Coronary artery (tissue), 2 donors: ENCODE measurements at places on chromosomes 3 and 15.

DNA sequence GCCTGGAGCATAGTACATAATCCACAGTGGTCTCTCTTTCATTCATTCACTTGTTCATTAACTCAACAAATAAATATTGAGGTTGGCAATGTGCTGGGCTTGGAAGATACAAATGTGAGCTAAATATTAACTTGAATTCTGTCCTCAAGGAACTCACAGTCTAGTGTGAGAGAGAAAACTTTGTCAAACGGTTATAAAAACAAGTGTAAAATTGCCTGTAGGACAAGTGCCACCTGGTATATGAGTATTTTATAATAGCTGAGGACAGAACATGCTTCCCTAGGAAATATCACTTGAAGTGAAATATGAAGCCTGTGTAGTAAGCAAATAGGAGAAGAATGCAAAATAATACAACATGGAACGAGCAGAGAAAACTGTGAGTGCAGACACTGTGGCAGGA is 173.1 kb upstream of the CMC1 start:
- DNase-seq = no peak

GRCh38 chr3:38521391-38521987 is 25.3 kb downstream of the EXOG start:
- DNase-seq = no peak

DNA sequence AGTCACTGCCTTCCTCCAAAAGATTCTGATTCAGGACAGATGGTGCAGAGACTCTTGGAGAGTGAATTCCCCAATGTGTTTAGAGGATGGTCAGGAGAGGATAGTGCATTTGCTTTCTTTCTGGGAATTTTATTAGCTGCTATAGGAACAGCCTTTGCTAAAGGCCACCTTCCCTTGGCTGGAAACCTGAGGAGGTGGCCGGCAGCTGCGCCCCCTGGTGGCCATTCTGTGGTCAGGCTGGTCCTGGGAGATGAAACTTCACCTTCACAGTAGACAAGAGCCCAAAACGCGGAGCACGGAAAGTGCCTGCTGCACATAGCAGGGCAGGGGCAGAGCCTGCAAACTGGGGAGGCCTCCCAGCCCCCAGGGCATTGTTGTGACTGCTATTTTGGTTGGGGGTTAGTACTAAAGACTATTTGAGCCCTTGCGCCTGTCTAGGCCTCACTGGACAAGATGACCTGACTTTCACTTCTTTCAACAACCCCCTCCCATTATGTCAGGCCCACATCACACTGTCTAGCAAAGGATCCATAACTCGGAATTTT is 34.3 kb downstream of the SEC22C start:
- no peak for DNase-seq

DNA sequence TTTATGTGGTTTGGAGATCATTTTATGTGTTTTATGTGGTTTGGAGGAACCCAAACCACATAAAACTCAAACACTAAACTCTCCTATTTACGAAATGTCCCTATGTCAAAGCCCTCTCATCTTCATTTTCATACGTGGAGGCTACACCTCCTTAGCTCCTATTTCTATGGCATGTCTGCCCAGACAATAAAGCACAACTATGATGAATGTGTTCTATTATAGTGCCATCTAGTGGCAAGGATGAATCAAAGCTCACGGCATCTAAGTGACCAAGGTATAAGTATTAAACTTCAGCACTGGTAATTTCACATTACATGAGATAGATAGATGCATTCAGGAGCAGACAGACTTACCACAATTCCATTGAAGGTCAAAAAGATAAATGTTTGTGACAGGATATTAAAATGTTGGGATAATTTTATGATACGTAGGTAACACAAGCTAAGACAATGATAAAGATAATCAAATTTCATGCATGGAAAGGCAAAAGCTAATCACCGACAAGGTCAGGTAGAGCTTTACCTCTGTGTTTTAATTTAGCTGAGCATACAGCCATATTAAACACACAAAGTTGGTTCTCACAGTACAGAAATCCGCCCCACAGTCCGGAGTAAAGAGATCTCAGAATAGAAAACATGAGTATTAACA is 130.6 kb upstream of the FHIT start:
- DNase-seq = no peak

GRCh38 chr15:89770041-89770440 is 6.1 kb upstream of the MESP2 start:
- DNase-seq = no peak

- no peak for DNase-seq
Measured at GRCh38 chr15:64993290-64993689, 3.6 kb upstream of the SPG21 start.

- no peak for DNase-seq
Measured at GRCh38 chr3:38312356-38312755, 30.3 kb downstream of the SLC22A14 start.

DNA sequence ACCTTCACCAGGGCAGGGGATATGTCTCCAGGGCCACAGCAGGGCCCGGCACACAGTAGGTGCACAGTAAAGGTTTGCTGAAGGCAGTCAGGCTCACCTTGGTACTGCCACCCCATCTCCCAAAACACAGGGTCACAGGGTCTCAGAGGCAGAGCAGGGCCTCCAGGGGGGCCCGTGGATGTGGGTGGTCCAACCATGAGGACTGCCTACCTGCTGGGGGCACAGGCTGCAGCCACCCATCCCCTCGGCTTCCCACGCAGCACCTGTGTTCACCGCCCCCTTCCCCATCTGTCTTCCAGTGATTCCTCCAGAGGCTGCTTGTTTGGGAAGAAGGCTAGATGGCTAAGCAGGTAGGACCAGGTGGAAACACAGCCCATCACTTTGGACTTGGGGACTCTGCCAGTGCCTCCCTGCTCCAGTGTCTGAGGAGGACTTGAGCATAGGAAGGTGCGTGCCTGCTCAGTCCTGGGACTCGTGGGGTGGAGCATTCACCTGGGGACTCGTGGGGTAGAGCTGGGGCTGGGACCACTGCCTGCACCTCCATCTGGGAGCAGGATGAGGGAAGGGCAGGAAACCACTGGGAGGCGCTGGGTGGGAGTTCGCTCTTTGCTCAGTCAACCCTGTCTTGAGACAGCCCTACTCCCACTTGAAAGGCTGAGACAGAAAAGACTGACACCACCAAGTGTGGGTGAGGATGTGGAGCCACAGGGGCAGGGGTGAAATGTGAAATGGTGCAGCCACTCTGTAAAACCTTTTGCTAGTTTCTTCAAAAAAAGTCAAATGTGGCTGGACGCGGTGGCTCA is 18.8 kb upstream of the PLXND1 start:
- DNase-seq = peak; percentile 78

DNA sequence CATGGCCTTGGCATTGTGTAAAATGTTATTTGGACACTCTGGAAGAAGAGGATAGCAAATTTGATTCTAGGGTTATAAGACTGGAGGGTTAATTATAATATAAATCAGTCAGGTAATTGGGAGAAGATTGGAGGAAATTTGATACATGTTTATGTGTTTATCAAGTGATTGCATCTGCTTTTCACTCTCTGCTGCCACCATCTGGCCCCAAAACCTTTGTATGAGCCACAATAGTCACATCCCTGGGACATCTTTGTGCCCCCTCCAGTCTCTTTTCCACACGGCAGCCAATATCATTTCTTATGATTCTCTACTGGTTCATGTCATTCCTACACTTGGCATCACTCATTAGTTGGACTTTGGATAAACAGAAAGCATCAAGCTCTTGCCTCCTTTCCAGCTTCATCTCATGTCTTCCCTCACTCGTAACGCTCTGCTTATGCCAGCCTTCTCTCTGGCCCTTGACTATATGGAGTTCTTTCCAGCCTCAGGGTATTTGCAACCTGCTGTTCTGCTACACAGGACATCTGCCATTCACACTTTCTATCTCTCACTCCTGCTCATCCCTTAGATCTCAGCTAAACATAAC is 602.3 kb upstream of the SUCLG2 start:
- no peak for DNase-seq

- no peak for DNase-seq
Measured at GRCh38 chr15:57403566-57404325, 27.4 kb downstream of the CGNL1 start.

- DNase-seq = no peak
Measured at GRCh38 chr3:192889679-192890078, 28.0 kb downstream of the MB21D2 start.

- no peak for DNase-seq
Measured at GRCh38 chr3:185926445-185926844, 11.4 kb downstream of the TRA2B start.

DNA sequence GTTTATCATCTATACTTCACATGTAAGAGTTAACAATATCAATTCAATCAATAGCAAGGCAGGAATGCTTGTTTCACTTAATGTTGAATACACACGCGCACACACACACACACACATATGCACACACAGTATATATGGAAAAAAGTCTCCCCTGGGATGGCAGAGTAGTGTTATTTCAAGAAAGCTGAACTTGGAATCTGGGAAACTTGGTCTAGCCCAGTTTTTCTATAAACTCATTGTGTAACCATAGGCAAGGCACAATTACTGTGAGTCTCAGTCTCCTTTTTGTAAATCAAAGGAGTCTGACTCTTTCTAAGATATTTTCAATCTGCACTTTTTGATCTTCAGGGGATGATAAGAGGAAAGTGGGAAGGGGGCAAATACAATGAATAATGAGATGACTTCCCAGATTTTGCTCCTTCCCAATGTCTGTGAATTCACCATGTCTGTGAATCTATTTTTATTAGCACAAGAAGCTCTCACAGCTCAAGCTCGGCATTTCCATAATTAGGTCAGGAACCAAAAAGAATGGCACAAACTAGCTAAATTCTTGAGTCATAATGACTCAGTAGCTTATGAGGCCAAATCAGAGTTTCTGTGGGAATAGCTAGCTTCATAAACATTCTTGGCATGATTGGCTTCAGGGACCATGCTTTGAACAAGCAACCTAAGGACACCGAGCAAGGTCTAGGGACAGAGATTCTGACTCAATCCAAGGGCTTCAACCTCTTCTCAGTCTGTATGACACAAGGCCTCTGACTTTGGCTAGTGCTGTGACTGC is 227.4 kb upstream of the DCBLD2 start:
- DNase-seq = no peak

- DNase-seq = no peak
Measured at GRCh38 chr3:47412842-47413520, 32.2 kb downstream of the PTPN23 start.

- DNase-seq = no peak
Measured at GRCh38 chr3:107249132-107249531, 128.1 kb upstream of the CCDC54 start.

DNA sequence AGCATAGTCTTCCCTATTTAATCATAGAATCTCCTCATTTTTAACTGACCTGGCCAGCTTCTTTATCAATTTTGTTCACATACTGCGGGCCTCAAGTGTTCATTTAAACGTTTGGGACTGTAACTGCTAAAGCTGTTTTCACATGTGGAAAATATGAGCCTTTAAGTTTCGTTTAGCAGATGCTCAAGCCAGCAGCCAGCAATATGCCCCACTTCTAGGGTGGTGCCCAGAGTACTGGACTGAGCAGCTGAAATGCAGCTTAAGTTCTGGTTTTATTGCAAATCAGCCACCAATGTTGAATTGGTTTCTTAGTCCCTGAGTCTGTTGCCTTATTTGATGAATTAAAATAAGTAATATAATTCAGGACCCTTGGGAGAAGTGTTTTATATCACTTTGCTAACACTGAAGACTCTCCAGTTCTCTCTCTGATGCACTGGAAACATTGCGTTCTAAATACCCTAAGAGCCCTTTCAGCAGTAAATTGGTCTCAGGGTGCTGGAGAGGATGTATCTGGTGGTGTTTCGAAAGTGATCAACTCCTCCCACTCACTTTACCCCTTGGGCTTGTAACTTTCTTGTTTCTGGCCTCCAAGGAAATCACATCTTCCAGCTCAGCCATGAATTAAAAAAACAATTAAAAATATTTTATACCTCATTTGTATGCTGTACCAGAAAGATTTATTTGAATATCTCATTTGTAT is 61.7 kb downstream of the B3GALNT1 start:
- DNase-seq = no peak

DNA sequence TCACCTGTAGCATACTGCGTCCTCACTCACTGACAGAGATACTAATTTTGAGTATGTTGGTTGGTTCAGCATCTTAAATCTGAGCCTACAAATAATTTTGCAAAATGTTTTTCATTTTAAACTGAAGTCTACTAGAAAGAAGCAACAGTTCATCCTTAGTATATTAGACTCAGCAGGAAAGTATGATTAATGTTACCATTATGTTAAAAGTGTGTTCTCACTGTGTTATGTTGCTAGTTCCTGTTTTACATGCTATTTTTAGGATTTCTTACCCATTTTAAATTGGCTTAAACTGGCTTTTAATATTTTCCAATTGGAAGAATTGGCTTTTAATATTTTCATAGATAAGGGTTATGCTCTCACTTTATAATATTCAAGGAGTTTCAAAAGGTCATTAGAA is 25.7 kb downstream of the ACKR4 start:
- no peak for DNase-seq

GRCh38 chr3:46395210-46395661 is 11.6 kb downstream of the CCR5AS start:
- DNase-seq = peak; percentile 28

DNA sequence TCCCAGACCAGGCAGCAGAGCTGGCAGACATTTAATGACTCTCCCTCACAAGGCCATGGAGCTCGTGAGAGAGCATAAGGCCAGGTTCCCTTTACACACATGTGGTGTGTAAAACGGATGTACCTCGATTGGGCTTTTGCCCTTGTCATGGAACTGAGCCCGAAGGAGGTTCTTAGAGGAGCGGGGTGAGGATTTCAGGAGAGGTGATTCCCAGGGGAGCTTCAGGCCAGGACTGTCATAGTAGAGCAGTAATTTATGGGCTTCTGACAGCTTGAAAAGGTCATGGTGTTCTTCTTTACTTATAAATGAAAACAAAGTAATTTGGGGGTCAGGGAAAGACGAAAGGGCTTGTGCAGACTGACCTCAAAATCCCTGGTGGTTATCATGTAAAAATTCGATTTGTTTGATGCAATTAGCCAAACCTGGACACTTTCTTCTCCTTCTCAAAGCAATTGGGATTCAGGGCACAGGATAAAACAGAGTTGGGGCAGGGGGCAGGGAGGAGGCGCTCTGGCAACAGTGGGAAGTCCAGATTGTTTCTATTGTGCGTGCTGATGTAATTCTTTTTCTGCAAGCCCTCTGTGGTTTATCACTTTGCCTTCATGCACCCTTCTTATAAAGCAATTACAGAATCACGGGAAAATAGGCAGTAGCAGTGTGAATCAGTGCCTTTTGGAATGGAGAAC is 51.0 kb downstream of the CACNA1D start:
- DNase-seq = no peak

- DNase-seq = peak; percentile 26
Measured at GRCh38 chr3:158728851-158729250, 3.4 kb downstream of the RARRES1 start.
